Myometrial cell (primary cell): ENCODE measurements at places on chromosomes 11 and 22. TPM values are rescaled to one million over a fixed set of nuclear protein-coding genes. Genes with fewer than 3 reads are reported as not detected.

NFAM1 gene
- total RNA-seq, result 0.18 TPM in 1 of 2 replicates, not detected in the other

GGTLC2 gene
- not detected in 2 replicates for total RNA-seq

OR10A2 gene
- not detected in 2 replicates for total RNA-seq

TUBA8 gene
- 0.18 TPM in 1 of 2 replicates, not detected in the other for total RNA-seq

OR51B4 gene
- not detected in 2 replicates for total RNA-seq

LRRC74B gene
- not detected in 2 replicates for total RNA-seq

BARX2 gene
- not detected in 2 replicates for total RNA-seq
